Activated CD4-positive, alpha-beta memory T cell treated with anti-CD3 and anti-CD28 coated beads for 36 hours (primary cell): ENCODE measurements at places on chromosomes 11 and 22.

DNA sequence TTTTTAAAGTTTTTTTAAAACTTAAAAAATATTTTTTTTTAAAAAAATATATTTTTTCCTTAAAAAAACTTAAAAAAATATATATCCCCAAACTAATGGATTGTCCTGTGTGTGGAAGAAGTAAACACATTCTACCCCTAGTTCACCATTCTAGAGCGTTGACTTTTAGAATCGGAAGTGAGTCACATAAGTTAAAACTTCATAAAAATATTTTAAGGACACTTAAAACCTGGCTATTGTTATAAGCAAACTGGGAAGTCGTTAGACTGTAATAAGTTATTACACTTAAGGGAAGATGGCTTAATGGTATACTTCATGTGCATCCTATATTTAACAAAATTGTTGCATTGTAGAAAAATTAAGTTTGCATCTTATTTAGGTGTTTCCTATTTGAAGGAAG lies 21.1 kb downstream of the FAM118B start:
- no peak for DNase-seq

GRCh38 chr11:120688163-120688562 lies 176.6 kb downstream of the GRIK4 start:
- DNase-seq = no peak

DNA sequence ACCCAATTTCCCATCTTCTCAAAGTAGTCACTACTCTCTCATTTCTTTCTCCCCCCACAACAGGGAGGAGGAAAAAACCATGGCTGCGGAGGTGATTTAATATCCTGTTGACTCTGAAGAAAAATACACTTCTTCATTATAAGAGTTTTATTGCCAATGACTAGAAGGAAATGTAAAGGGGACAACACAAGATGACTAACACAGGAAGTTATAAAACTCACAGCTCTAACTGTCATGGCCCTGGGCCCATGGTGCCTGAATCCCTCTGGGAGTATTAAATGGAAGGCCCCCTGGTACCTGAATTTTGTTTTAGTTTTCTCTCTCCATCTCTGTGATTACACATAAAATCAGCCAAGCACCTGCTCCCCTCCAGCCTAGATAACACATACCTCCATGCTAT lies 352.8 kb upstream of the FAT3 start:
- DNase-seq = no peak

DNA sequence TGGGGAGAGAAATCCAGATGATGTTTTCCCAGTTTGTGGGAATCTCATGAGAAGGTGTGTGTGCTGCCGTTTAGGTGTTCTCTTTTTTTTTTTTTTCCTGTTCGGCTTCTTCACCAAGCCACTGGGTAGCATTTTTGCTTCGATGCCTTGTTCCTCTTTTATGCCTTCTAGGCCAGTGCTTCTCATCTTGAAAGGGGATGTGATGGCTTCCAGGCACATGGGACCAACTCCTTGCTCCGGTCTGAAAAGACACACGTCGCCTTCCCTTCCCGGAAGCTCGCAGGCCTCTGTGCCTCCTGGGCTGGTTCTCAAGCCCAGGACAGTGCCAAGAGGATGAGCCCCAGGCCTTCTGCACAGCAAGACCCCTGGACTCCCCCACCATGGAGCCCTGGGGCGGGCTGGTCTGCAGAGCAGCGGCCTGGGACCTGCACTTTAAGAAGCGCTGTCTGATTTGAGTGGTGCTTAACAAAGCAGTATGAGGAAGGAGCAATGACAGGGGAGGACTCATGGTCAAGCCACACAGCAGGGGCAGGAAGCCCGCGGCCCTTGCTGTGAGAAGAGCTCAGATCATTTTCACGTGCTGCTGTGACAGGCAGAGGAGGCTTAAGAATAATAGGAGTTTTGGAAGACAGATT lies 158.8 kb downstream of the MPPED1 start:
- DNase-seq = no peak

GRCh38 chr22:47322854-47323253 lies 560.4 kb downstream of the TBC1D22A start:
- DNase-seq = no peak

DNA sequence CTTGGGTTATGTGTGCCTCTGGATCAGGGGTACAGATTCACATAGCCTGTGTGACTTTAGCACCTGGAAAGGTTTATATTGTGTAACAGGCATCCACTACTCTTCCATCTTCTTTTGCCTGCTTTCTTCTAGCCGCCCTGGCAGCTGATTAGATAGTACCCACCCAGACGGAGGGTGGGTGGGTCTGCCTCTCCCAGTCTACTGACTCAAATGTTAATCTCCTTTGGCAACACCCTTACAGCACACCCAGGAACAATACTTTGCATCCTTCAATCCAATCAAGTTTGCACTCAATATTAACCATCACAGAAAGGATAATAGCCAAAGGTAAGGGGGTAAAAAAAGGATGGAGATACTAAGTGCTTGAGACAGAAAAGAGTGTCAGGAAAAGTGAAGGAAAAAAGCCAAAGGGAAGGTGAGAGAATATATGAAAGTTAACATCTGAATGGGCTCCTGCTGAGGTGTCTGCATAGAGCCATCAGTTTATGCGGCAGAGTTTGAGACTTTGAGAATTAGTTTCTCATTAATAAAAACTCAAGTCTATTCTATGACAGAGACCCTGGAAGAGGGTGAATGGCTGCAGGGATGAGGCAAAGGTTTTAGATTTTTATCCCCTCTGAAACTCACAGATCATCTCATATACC lies 2.6 kb upstream of the OR51B6 start:
- DNase-seq = no peak

DNA sequence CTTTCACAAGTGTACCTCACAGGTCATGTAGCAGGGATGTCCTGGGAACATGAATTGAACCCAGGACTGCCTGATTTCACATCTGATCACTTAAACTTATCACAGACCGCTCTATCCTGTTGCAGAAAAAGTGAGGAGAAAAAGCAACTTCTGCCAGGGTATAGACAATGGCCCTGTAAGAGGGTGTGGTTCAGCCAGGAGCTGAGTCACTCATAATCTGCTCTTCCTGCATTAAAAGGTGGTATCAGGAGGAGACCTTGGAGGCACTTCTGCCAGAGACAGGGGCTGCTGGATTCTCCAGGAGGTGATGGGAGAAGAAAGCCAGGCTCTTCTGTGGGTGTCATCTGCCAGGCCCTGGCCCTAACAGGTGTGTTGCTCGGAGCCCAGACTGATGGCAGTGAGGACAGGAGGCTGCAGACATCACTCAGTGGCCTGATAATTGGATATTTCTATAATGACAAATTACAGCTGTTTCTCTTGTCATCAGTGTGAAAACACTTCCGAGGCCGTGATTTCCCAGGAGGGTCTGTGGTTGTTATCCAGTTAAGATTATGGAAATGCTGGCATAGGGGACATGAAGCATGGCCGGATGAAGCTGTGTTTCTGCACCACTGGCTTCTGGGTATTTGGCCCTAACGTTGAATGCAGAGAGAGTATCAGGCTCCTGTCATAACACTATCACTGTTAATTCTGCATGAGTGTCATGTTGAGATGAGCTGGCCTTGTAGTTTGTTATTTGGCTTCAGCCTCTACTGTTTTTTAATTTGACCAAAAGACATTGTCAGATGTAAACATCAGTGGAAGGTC lies 125.1 kb upstream of the ZBED5 start:
- no peak for DNase-seq

GRCh38 chr22:36588285-36588684 lies 59.3 kb upstream of the EIF3D start:
- no peak for DNase-seq

DNA sequence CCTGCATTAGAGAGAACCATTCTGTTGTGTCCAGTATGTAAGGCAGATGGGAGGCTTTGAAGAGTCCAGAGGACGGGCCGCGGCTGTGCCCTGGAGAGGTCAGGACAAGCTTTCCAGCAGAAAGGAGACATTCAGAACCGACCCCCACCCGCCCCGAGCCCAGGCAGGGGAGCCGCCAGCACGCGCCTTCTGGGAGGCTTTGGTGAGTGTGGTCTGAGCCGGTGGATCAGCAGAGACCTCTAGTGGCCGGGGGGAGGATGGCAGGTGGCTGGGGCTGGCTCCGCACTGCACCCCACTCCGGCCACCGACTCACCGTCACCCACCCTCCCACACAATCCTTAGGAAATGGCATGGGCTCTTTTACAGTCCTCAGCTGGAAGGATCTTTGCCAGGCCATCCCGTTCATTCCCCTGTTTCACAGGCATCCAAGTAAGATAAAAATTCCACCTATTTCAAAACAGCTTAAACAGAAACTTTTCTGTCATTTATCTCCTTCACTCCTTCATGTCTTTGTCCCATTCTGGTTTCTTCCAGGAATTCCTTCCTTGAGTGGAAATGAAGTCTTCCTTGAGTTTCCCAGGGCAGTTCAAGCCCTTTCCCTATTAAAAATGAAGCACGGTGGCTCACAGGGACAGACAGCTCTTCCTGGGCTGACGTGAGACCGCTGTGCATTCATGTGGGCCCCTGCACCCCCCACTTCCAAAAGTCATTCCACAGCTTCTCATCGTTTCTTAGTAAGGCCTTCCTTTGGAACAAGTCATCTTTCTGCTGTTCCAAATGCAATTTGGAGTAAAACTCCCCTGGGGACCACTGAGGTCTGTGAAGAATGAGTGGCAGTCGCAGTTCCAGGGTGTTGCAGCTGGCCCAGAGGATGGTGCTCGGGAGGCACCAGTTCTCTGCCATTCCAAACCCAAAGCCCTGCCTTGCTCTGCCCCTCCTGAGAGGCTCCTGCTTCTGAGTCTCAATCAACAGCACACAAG lies 91.0 kb downstream of the FEZ1 start:
- peak; percentile 79 for DNase-seq

- no peak for DNase-seq
Measured at GRCh38 chr11:15497366-15497765, 382.6 kb downstream of the INSC start.

GRCh38 chr22:30301995-30302809 lies 12.9 kb upstream of the CASTOR1 start:
- DNase-seq = no peak

DNA sequence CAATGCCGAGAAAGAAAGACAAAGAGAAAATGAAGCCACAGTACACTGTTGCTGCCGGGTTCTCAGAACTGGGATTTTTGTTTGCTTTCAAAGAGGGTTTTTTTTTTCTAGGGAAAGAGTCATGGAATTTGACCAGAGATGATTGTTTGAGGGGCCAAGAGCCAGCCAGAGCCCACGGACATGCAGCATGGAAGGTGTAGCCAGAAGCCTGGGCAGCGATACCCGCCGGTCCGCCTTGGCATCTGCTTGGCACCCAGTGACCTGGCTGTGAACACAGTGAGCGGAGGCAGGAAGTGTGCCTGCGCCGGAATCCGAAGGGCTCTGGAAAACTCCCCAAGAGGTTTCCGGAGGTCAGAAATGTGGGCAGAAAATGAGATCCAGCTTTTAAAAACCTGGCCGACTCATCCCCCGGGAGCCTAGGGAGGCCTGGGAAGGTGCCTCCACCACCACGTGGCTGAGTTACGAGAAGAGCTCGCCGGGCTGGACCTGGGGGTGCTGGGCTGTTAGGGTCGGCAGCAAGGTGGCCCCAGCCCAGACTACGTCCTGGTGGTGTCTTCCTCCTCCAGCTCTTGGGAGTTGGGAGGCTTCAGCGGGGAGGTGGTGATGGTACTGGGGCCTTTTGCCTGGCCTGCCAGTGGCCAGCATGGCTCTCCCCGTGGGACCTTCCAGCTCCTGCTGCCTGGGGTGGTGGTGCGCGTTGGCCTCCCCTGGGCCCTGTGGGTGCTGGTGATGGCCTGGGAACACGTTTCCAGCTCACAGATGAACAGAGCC lies 61.6 kb upstream of the PPARA start:
- DNase-seq = no peak

GRCh38 chr11:106322106-106322505 lies 244.6 kb downstream of the AASDHPPT start:
- DNase-seq = no peak

- peak; percentile 65 for DNase-seq
Measured at GRCh38 chr22:48832592-48832991, 995.1 kb downstream of the BRD1 start.

DNA sequence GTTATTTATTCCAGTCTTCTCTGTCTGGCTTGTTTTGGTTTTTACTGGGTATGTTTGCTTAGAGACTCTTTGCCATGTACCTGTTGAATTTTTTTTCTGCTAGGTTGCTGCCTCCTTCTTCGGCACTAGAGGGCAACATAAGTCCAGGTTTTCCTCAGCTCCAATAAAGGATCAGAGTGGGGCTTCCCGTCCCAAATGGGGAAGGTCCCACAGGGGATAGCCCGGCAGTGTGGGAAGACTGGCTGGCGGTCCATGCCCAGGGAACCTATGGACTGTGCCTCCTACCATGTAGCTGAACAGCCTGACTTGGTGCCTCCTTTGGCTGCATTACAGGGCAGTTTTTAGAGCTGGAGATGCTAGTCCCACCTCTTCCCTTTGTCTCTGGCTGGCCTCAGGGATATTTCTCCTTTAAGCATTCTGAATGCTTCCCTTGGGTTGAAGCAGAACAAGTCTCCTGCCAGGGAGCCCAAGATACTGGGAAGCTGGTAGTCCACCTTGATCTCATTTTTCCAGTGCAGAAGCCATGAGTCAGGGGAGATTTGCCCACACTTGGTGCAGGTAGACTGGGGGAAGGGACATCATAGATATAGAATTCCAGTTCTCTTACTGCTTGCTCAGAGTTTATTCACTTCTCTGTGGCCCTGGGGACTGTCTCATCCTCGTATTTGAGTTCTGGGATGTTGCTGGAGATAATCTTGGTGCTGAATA lies 60.2 kb downstream of the BRD1 start:
- DNase-seq = peak; percentile 53

DNA sequence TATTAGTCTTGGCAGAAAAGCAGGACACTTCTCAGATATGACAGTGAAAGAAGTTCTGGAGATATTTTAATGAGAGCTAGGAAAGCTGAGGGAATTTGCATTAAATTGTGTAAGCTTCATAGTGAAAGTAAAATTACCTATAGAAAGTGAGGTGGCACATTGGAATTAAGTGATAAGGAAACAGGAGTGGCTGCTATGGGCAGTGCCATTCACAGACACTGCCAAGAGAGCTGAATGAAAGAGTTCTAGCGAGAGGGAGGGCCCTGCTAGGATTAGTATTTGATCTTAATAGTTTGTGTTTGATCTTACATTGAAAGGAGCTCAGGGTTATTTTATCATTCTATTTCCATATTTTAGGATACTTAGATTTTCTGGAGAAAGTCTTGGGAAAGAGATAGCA lies 351.9 kb downstream of the DDX10 start:
- DNase-seq = no peak

- peak; percentile 43 for DNase-seq
Measured at GRCh38 chr11:126194121-126194543, 17.3 kb downstream of the RPUSD4 start.

- DNase-seq = peak; percentile 83
Measured at GRCh38 chr22:37316875-37317371, 34.6 kb downstream of the CYTH4 start.

DNA sequence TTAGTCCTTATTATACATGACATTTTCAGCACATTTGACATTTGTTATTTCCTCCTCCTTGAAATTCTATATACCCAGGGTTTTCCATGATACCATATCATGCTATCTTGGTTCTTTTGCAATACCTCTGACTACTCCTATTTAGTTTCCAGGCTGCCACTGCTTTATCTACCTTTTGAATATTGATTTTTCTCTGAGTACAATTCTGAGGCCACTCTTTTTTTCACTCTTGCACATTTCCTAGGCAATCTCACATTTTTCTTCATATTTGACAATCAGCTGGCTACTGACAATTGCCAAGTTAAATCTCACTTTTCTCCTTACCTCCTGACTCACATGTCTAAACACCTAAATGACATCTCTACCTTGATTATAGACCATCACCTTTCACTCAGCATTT lies 11.9 kb downstream of the SBF2 start:
- DNase-seq = no peak

- peak; percentile 9 for DNase-seq
Measured at GRCh38 chr11:94741022-94741679, 27.0 kb upstream of the AMOTL1 start.
